PC-9 (cell line): ENCODE measurements at places on chromosomes 2 and 18.

DNA sequence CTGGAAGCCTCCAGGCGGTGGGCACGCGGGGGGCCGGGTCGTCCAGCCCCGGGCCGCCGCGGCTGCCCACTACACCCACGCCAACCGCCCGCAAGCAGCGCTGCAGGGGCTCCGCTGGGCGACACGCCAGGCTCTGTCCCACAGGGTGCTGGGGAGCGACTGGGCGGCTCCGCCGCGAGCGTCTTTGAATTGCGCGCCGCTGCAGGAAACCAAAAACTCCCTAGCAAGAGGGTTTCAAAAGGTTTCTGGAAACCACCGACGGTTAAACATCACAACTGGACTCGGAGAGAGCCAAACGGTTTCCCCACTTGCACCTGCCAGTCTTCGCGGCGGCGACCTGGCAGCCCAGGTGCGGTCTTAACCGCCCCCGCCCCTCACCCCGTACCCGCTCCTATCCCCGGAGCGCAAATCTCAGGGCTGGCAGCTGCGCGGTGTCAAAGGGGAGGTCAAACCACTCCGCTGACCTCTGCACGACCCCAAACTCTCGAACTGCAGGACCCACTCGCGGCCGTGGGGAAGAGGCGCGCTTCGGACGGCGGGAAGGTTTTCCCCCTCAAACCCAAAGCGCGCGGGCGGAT lies 1.0 kb downstream of the CXCR4 start:
- no peak for DNase-seq

DNA sequence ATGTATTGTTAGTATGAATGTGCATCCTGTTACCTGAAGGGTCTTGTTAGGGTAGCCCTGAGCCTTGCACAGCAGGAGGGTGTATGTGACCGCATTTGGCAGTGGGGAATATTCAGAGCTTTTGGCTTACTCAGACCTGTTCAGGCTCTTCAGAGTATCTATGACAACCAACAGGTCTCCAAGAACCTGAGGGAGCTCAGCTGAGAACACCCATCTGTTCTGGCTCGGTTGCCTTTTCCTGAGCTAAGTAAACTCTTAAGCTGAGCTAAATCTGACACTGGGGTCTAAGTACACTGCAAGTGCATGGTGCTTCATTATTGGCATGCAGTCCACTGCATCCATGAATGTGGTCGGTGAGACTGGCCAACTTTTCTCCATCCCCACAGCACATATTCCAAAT lies 92.4 kb upstream of the CHST9 start:
- no peak for DNase-seq

- no peak for DNase-seq
Observed at GRCh38 chr2:202355993-202356505, 20.1 kb upstream of the BMPR2 start.

GRCh38 chr2:207417301-207417718 lies 112.5 kb upstream of the CREB1 start:
- no peak for DNase-seq

DNA sequence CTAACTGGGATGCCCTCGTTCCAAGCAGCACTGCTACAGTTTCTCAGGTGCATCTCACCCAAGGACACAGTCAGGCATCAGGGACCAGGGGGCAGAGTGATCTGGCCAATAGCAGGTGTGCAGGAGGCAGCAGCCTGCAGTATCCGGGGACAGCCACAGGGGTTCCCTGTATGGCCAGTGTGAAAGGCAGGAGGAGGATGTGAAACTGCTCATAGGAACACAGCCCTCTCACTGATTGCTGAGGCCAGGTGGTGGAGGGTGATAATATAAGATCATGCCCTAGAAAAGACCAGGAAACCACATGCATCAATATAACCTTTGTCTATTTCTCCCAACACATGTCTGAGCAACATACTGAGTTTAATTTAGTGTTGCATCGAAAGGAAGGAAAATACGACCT lies 112.7 kb upstream of the TACR1 start:
- DNase-seq, result no peak
